T1000 (cell line): ENCODE measurements at places on chromosomes 3 and 15.

DNA sequence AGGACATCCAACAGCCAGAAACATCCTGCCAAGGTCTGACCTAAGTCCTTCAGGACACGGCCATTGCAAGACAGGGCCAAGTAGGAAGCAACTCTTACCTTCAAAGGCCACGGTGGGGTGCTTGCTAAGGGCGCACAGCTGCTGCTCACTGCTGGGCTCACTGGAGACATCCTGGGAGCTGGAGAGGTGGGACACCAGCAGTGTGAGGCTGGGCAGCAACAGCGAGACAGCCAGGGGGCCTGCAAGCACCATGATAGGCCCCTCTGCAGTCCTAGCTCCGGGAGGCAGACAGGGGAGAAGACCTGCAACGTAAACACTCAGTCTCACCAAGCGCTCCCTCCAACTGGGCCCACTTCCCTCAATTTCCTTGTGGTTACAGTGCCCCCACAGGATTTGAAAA lies 79.2 kb downstream of the SEMA5B start:
- no peak for DNase-seq

- DNase-seq: no peak
Measured at GRCh38 chr3:169199283-169199682, 464.2 kb downstream of the MECOM start.

DNA sequence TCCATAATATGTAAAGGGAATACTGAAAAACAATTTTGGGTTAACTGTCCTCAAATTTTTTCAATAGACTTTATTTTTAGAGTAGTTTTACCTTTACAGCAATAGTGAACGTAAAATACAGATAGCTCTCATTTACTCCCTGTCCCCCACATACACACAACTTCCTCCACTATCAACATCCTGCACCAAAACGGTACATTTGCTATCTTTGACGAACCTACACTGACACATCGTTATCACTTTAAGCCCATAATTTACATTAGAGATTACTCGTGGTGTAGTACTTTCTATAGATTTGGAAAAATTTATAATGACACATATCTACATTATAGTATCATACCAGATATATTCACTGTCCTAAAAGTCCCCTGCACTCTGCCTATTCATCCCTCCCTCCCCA lies 16.9 kb upstream of the P2RY1 start:
- no peak for DNase-seq

GRCh38 chr15:47362118-47362905 lies 355.0 kb upstream of the SEMA6D start:
- DNase-seq: no peak

DNA sequence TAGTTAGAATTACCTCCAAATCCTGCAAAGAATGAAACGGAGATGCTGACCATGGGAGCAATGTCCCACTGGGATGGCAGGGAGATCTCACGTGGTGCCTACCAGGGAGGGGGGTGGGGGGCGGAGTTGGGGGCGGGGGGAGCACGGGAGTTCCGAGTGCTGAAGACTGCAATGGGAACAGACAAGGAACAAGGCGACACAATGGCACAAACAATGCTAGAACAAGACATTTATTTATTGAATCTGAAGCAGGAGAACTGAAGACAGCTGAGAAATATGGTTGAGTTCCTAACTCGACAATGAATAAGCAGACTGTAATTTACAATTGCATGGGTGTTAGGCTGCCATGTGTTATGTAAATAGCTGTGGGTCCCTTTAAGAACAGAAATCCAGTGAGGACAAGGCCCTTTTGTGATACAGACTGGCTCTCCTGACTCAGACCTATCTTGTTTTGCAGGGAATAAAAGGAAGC lies 91.2 kb downstream of the AQP9 start:
- DNase-seq: no peak

DNA sequence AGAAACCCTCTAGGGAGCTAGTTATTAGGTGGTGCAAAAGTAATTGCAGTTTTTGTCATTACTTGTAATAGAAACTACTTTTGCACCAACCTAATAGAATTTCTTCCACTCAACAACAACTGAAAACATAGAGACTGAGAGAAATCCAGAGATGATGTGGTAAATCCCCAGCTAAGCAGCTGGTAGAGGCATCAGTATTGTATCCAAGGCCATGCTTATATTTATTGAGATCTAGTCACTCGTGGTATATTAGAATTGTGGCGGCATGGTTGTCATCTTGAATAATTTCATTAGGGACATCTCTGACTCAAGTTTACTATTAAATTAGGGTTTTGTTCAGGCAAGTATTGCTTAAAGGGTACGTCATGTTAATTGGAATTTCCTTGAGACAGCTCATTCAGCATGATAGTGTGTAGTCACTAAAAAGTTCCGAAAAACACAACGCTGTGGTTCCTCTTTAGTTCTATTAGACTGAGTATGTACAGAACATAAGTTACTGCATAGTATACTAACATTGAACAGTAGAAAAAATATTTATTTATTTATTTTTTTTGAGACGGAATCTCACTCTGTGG lies 35.3 kb downstream of the PAK2 start:
- DNase-seq: no peak

DNA sequence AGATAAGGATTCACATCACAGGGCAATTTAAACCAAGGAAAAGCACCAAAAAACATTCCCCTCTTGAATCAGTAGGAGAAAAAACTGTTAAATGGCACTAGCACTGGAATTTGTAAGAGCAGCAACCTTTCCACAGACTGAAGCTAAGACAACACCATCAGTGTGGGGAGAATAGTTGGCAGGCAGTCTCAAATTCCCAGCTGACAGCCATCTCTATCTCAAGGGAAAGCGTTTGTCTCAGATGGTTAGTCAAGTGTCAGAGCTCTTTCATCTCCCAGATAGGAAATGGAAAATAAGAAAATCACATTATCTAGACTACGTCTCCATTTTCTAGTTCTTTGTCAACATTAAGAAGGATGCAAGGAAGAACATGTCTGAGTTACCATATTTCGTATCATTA lies 228.7 kb downstream of the WDR72 start:
- DNase-seq: no peak

GRCh38 chr3:13017361-13018042 lies 55.7 kb downstream of the IQSEC1 start:
- no peak for DNase-seq

DNA sequence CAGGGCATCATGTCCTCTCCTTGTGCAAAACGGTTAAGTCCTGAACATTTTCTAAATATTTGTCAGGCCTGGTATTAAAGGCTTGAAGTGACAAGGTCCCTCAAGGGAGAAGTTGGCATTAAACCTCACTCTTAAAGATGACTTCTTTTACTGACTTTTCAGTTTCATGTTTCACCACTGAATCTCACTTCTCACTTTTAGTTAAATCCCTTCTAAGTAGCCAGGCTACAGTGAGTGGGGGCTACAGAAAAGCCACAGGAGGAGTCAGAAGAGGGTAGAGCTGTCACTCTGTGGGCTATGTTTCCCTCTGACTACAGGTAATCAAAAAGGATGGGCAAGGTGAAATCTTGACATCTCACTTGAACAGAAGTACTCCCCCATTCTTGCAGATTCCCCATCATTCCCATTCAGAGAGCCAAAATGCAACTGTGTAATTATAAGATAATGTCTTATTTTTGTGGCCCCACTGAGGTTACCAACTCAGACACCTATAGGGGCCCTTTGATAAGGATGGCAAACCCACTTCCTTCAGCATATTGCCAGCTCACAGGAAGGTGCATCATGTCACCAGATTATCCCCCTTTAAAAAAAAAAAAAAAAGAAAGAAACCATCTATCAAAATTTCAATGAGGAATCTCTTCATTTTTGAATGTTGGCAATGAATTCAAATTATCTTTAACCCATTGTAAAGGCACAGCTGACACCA lies 790.1 kb upstream of the CFAP20DC start:
- DNase-seq: no peak

GRCh38 chr3:59545374-59545773 lies 495.5 kb upstream of the CFAP20DC start:
- DNase-seq: no peak

DNA sequence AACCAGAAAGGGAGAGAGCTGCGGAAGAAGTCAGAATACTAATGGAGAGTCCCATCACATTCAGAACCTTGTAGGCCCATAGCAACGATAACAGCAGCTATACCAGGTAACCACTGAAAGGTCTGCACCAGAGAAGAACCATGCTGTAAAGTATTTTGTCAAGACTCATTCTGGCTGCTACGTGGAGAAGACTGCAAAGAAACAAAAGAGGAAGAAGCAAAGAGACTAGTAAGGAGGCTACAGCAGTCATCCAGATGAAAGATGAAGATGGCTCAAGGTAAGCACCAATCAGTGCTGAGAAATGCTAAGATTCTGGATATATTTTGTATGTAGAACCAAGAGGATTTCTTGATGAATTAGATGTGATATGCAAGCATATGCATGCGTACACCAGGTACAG lies 39.6 kb downstream of the ACAP2 start:
- no peak for DNase-seq

- DNase-seq: peak; percentile 58
Measured at GRCh38 chr3:131543714-131544113, 40.9 kb upstream of the MRPL3 start.

- no peak for DNase-seq
Measured at GRCh38 chr3:178498871-178499270, 37.4 kb upstream of the KCNMB2 start.

DNA sequence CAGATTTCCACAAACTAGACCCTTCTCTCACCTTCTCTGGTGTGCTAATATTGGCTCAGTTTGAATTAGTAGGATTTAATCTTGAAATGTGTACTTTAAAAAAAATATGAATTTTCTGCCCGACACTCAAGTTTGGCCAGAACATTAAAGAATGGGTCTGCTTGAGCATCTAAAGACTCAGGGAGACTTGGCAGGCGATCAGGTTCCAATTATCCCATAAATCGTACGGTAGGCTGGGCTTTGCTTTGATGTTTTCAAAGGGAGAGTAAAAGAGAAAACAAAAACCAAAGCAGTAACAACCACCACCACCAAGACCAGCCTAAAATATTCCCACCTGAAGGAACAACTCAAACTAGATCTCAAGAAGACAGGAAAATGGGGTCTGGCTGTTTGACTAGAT lies 230.8 kb downstream of the EBLN2 start:
- DNase-seq: no peak

DNA sequence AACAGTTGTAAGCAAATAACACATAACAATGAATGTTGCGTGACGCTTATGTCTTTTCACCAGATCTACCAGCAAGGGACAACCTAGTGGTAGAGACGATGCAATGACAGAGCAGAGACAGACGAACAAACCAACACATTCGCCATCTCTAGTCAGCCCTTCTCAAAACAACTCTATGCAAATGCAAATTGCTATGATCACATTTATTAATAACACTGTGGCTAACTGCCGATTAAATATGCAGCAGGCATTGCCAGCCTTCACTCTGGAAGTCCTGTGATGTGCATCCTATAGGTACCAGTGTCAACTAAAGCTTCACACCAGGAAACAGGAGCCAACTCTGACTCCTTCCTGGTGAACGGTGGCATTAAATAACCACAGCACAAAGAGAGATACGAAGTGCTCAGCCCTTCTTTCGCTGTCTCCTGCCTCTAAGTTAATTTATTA lies 94.2 kb downstream of the FOXP1 start:
- DNase-seq: no peak

GRCh38 chr3:133125802-133126201 lies 87.6 kb downstream of the TMEM108 start:
- no peak for DNase-seq

DNA sequence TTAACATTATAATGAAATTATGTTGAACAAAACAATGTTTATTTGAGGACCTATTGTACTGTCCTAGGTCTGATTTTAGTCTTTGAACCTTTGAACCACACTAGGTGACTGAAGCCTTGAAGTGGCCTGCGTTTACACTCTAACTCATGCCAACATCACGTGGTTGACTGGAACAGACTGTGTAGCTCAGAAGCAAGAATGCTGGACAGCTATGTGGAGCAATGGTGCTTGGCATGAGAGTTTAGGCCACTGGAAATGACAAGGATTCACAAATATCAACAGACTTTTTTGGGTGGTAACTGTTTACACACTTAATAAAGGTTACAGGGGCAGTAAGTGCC lies 391.5 kb downstream of the RAP2B start:
- no peak for DNase-seq

DNA sequence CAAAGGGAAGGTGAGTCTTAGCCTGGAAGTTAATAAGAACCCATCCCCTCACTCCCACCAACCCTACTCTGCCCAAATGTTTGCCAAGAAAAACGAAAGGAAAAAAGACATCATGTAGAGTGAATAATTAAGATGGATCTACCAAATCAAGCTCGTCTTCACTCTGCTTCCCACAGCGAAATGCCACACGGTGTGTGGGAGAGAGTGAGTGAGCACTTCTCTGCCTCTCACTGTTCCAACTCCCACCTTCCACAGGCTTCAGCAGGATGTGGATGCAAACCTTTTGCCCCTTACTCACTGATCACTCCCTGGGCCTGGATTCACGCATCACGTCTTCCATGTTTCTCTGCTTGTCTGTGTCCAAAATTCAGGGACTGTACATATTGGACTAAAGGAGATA lies 85.4 kb downstream of the WDR76 start:
- DNase-seq: no peak

DNA sequence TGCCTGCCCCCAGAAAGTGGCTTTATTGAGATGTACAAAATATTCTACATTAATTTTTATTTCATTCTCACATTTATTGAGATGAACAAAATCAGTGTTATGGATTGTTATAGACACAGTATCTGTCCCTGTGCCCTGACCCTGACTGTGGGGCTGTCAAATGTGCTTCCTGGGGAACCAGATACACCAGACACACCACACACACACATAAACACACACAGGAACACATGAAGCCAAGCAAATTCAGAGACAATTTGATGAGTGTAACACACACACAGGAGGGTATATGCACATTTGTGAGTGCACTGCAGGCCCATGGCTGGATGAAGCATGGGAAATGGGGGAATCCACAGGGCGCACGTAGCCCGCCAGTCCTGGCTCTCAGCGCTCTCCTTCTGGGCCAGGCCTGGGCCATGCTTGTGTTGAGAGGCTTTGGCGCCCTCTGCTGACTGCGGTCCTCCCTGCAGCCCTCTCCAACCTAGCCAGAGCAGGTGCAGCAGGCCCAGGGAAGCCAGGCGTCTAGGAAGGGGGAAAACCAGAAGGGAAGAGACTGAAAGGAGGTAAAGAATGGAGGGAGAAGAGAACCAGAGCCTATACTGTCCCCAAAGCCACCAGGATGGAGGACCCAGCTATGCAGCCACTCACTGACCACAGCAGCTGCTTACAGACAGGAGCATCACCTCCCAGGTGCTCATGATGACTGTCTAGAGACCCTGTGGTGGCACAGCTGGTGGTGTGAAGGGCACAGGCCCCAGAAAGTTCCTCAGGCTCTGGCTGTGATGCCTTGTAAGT lies 18.0 kb upstream of the LOXL1 start:
- no peak for DNase-seq

- DNase-seq: no peak
Measured at GRCh38 chr15:73353734-73354133, 15.0 kb downstream of the HCN4 start.

GRCh38 chr15:25799906-25800700 lies 63.0 kb downstream of the ATP10A start:
- DNase-seq: no peak
